ENCODE measurements at places on chromosomes 3 and 15.

GRCh38 chr3:128262457-128262856 is 109.2 kb downstream of the EEFSEC start:
- DNase-seq, result no peak

- peak; percentile 58 for DNase-seq
These were observed 2.9 kb upstream of the C15orf39 start for GRCh38 chr15:75198560-75199356.

GRCh38 chr3:126580746-126581145 is 22.0 kb upstream of the C3orf22 start:
- DNase-seq, result no peak

DNA sequence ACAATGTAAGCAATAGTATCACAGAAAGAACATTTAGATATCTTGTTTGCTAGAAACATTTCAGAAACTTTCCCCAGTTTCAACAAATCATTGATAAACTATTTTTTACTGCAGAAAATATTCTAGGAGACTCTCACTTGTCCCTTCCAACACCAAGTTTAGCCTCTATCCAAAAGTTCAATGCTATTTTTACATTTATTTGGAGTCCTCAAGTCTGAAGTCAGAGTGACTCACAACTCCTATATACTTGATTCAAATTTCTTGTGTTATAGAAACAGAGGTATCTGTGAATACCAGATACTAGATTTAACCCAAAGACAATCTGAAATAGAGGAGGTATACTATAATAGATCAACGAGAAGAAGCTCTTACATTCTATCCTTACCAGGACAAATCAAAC is 49.6 kb downstream of the RFX7 start:
- DNase-seq, result no peak

DNA sequence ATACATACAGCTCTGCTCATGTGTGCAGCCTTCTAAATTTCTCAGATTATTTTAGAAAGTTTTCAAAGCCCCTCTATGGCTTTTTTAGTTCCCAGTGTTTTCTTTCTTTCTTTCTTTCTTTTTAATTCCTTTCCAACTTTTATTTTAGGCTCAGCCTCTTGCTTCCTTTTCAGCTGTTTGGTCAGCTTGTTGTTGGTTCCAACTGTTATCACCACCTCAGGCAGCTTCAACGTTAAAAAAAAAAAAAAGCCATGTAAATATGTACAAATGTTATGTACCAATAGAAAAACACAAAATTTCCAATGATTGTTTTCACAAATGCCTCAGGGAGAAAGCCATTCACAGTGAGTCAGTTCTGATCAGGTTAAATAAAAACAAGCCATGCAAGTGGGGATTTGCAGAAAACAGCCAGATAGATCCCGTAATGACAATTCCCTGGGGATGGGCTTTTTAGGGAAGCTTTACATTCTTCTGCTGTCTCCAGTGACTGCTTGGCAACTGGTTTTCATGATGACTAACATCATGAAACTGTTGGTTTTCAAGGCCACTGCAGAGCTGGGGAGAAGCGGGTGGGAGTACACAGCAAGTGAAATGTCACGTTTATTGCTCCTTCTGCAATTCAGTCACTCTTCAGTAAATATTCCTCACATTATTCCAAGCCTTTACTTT is 908.4 kb downstream of the EPHA3 start:
- no peak for DNase-seq

GRCh38 chr3:105759442-105760078 is 109.3 kb downstream of the CBLB start:
- no peak for DNase-seq

DNA sequence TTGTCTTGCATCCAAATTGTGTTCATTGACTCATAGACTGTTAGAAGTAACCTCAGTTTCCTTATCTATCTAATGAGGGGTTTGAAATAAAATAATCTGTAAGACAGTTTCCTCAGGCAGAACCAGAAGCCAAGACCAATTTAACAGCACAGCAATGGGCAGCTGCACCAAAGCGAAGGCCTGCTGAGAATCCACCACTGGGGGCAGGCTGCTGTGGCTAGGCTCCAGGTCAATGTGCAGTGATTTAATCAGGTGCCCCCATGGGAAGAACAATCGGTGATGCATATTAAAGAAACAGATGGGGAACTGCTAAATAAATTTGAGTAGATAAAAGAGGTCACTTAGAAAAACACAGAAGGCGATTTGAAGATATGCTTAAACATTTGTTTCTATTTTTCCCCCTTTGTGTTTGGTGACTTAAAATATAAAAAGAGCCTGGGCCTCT is 28.0 kb upstream of the TMOD3 start:
- no peak for DNase-seq

GRCh38 chr3:10667269-10667668 is 148.8 kb upstream of the SLC6A11 start:
- DNase-seq, result no peak

DNA sequence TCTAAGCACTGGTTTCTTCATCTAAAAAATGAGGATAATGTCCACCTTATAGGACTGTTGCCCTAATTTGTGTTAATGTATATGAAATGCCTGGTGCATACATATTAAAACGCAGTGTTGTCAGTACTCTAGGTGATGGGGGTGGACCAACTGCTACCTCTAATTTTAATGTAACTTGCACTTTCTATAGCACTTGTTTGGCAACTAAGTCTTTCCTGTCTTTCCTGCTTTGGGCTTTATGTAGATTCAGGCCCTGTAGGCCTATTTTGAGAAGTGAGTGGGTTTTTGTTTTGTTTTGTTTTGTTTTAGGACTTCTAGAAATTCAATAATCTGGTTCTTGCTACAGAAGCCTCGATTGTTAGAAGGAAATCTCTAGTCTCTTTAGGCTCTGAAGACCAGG is 21.2 kb downstream of the SLC7A14 start:
- no peak for DNase-seq

- DNase-seq, result no peak
These were observed 83.5 kb downstream of the SSR3 start for GRCh38 chr3:156471431-156471830.

DNA sequence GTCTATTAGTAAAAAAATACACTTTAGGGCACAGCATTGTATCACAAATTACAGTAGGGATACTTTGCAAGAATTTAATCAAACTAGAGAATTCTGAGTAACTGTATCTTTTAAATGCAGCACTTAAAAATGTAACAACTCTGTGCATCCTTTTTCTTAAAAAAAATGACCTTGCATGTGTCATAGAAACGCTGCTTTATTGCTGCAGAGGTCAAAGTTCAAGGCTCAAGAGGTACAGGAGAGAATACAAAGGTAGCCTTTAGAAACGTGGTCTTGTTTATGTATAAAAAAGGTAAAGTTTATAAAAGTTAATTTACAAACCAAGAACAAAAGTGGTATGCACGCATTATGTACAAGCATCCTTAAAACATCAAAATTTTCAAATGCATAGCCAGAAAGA is 122.0 kb downstream of the TJP1 start:
- DNase-seq, result no peak

DNA sequence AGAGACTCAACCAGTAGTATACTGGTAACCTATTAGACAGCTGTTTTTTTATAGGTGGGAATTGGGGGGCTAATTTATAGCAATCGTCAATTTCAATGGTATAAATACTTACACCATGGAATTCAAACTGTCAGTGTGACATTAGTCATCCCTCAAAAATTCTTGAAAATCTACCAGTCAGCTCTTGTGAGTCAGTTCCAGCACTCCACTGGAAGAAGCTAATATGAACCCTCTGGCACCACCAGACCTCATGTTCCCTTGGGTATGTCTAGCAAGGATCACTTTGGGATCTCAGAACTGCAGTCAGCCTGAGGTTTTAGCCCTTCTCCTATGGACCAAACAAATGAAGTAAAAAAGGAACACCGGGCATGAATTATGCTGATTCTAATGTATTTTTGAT is 11.8 kb upstream of the UACA start:
- DNase-seq, result no peak

DNA sequence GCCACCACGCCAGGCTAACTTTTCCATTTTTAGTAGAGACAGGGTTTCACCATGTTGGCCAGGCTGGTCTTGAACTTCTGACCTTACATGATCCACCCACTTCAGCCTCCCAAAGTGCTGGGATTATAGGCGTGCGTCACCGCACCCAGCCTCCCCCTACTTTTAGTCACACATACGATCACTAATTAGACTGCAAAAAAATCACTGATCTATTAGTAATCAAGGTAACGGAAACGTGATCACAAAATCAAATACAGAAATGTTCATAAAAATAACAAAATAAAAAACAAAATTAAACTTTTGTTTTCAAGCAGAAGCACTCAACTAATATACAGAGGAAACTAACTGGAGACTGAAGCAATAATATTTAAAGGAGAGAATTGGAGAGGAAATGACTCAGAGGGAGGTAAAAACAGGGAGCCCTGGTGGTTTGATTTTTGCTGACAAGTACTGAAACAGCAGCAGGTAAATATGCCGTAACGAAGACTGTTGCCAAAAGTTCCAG is 4.6 kb downstream of the WDR53 start:
- DNase-seq, result peak; percentile 60

DNA sequence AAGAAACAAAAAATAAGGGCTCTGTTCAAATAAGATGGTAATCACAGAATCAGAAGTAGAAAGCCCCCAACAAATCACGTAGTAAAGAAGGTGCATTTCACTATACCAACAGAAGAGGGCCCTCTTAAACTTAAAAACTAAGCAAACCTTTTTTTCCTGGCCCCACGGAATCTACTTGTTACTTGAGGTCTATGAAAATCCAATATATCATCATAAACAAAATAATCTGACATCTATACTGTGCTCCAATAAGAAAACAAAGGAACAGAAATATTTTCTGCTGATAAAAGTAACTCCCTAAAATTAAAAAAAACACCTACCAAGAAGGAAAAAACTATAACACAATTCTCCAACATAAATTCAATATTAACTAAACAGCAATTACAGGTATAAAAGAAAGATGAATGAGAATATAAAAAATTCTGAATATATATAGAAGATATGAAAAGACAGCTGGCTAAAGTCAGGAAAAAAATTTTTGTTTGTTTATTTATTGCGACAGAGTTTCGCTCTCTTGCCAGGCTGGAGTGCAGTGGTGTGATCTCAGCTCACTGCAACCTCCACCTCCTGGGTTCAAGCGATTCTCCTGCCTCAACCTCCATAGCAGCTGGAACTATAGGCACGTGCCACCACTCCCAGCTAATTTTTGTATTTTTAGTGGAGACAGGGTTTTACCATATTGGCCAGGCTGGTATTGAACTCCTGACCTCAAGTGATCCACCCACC is 81.8 kb downstream of the CLASP2 start:
- DNase-seq, result peak; percentile 43

- DNase-seq, result no peak
These were observed 31.1 kb downstream of the AGTR1 start for GRCh38 chr3:148728753-148729152.

DNA sequence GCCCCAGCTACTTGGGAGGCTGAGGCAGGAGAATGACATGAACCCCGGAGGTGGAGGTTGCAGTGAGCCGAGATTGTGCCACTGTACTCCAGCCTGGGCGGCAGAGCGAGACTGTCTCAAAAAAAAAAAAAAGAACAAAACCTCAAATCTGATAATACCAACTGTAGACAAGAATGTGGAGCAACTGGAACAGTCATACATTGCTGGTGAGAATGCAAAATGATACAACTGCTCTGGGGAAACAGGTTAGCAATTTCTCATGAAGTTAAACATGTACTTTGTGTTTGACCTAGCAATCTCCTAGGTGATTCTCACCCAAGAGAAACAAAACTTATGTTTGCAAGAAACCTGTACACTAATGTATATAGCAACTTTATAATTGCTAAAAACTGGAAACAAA is 4.4 kb upstream of the VHL start:
- no peak for DNase-seq

- no peak for DNase-seq
These were observed 1.5 kb upstream of the U2SURP start for GRCh38 chr3:142999881-143000280.

DNA sequence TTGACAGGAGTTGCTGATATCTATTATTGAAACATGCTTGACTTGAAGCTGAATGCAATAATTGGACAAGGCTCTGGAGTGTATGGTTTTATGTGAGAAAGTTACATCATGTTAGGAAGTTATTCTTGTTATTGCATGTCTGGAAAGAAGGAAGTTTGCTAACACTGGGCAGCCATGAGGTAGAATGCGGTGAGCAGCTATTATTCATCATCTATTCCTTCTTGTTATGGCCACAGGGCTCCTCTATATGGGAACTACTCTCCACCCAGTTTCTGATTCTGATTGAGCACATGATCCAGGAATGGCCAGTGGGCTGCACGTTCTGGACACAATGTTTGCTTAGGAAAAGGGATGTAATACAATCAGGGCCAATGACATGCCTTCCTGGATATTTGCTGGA is 37.8 kb upstream of the SCN5A start:
- no peak for DNase-seq

- DNase-seq, result no peak
These were observed 3.0 kb downstream of the FAM219B start for GRCh38 chr15:74903676-74904075.

- DNase-seq, result no peak
These were observed 21.4 kb downstream of the ABI3BP start for GRCh38 chr3:100971798-100972197.

- DNase-seq, result no peak
These were observed 211.7 kb downstream of the MBNL1 start for GRCh38 chr3:152480282-152480953.

GRCh38 chr3:170749765-170750477 is 120.1 kb downstream of the RPL22L1 start:
- no peak for DNase-seq
